ENCODE measurements at places on chromosomes 12 and 14.

- DNase-seq = no peak
Observed at GRCh38 chr12:30003321-30003720, 219.6 kb upstream of the TMTC1 start.

DNA sequence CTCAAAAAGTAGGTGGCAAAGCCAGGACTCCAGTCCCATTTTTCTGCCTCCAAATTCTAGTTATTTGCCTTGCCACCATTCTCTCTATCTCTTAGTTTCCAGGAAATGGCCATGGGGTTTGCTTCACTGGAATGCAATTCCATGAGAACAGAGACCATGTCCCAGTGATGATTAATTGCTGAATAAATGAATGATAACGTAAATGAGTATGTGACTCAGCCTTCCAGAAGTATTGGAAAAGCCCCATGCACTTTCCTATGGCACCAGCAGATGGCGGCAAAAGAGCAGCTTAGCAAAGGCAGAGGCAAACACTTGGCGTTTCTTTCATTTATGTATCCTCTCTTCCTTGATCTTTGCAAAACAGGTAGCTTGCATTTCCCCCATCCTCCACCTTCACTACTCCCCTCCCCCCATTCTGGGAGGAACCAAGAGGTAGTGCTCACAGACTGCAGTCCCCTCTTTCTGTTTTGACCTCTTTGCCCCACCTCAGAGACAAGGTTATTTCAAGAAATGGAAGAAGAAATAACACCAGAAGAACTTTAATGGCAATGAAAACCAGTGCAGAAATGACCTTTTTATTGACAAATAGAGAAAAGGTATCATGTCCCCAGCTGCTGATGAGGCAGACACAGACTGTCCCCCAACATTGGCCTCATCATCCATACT lies 21.3 kb downstream of the TBX3 start:
- no peak for DNase-seq

GRCh38 chr12:70920251-70920851 lies at the start of gene PTPRR:
Gene PTPRR (minus strand): TSS chr12:70920738. CDS start chr12:70920390, 348 bp downstream.
- DNase-seq = no peak

GRCh38 chr12:116735084-116735483 lies 2.8 kb downstream of the SPRING1 start:
- no peak for DNase-seq

Data from esophagus muscularis mucosa (tissue), 4 donors.